NCI-H2081 (cell line): ENCODE measurements at places on chromosomes 6 and 20.

- no peak for DNase-seq
Observed at GRCh38 chr6:7593229-7593628, 3.2 kb downstream of the SNRNP48 start.

DNA sequence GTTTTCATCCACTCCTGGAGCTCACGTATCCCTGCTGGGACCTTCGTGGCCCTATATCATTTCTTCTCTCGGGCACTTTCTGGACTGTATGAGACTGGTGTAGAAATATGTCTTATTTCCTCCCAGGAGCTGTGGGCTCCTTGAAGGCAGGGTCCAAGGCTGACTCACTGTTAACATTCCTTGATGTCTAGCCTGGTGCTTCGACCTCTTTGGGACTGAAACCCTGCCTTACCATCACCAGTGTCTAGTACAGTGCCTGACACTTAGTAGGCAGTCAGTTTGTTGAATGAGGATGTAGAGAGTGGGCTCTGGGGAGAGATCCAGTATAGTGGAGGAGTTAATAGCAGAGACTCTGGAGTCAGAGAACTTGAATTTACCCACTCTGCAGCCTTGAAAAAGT lies 23.6 kb downstream of the POFUT1 start:
- DNase-seq = no peak

DNA sequence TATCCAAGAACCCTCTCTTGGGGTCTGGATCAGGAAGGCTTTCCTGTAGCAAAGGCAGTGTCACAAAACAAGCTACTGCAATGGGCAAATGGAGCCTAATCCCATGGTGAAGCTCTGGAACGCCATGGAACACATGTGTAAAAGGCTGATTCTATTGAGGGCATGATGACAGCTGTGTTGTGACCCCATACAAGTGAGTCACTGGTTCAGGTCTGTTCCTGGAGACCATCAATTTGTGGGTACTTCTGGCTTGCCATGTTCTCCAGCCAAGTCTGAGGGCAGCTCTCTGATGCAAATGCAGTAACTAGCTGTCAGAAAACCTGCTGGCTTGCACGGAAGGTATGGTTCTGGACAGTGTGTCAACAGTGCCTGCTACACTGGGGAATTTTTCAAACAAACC lies 33.3 kb upstream of the ECHDC1 start:
- DNase-seq = no peak

DNA sequence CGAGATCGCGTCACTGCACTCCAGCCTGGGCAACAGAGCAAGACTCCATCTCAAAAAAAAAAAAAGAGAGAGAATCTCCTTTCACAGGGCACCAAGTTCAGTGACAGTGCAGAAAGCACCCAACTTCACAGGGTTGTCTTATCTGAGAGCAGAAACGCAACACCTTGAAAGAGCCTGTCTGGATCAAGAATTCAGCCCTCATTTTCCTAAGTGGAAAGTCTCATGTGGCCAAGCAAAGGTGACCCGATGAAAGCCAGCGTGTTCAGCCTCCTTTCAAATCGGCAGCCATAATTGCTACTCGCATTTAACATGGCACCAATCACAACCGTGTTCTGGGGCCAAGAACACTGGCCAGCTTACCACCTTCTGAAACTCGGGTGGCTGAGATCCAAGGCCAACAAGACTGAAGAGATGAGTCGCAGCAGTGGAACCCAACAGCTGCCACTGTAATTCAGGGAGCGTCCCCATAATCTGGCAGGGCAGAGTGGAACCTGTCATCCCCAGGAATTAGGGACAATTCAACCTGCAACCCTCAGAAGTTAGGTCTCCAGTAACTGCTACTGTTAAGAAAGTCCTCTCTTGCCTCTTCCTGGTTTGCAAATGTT lies 536.7 kb upstream of the JARID2 start:
- no peak for DNase-seq

DNA sequence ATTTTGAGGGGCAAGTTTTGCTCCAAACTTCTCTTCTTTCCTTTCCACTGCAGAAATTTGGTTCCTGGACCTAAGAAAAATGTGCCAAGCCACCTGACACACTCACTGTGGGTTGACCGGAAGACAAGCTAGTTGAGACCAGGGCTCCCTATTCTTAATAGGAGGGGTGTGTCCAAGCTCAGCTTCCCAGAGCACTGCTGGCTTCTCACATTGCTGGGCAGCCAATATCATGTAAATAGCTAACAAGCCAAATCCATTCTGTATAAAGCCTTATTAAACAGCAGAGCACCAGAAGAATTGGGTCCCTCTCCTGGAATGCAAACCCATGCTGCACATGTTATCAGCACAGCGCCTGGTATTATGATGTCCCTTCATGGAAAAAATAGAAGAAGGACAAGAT lies 17.0 kb upstream of the SAMD3 start:
- no peak for DNase-seq

DNA sequence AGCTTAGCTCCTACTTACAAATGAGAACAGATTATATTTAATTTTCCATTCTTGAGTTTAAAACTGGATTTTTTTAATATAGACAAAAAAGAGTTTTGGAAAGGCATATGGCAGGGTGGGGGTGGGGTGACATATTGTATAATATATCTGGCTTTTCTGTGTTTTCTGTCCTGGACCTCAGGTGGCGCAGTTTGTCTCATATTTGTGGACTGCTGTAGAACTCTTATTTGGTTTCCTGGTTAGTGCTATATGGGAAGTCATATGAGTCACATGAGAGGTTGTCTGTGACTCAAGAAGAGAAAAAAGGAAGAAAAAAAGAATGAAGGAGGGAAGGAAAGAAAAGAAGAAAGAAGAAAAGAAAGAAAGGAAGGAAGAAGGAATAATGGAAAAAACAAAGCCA lies 131.8 kb downstream of the CLVS2 start:
- no peak for DNase-seq

DNA sequence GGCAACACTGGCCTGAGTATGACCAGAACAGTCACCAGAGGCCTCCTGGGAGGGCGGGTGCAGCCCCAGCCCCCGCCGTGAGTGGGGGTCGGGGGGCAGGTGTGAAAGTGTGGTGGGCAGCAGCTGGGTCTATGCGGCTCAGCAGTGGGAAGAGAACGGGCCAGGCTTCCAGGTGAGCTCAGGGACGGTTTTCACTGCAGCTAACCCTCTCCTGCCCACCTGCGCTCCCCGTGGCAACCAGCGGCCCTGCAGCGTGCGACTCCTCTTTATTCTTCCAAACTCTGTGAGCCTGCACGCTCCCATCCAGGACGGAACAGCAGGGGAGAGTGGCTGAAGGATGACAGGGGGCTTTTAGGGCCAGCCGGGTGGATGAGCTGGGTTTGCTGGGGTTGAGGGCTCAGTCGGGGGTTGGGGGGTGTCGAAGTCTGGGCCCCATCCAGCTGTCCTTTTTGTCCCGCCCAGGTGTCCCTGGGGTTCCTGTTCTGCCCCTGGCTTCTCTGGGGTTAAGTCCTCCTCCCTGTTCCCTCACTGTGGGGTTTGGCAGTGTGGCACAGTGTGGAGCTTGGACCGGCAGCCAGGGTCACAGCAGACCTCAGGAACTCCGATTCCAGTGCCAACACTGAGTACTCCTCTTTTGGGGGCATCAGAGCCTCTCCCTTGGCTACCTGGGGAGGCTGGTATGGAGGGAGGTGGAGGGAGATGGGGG lies 859 bp upstream of the BIRC7 start:
- no peak for DNase-seq

DNA sequence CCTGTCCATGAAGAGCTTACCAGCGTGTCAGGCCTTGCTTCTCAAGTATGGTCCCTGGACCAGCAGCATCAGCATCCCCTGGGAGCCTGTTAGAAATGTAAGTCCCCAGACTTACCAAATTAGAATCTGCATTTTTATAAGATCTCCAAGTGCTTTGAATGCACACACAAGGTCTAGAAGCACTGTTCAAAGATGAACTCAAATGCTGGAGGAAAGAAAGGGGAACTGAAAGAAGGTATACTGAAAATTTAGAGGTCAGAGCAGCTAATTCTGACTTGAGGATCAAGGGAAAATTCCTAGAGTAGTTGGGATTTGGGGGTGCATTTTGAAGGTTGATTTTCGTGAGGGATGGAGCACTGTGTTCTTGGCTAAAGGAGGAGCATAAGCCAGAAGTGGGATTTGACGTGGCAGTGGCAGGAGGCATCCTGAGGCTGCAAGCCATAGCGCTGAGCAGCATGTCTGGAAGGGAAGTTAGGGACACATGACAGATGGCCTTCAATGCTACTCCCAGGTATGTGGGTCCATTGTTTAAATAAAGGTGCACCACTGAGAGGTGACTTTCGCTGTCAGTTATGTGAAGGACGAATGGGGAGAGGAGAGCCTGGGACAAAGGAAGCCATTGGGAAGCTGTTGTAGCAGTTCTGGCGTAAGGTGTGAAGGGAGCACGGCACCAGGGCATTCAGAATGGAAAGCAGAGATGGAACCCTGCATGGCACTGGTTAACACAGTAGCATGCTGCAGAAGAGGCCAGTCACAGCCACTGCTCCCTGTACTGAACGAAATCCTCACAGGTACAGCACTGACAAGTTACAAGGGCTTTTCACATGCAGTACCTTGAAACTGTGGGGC lies 36.2 kb downstream of the ARMC2 start:
- no peak for DNase-seq

- no peak for DNase-seq
Observed at GRCh38 chr6:50217841-50218240, 168.1 kb upstream of the DEFB112 start.

- no peak for DNase-seq
Observed at GRCh38 chr6:52143551-52143950, 42.6 kb upstream of the IL17A start.

DNA sequence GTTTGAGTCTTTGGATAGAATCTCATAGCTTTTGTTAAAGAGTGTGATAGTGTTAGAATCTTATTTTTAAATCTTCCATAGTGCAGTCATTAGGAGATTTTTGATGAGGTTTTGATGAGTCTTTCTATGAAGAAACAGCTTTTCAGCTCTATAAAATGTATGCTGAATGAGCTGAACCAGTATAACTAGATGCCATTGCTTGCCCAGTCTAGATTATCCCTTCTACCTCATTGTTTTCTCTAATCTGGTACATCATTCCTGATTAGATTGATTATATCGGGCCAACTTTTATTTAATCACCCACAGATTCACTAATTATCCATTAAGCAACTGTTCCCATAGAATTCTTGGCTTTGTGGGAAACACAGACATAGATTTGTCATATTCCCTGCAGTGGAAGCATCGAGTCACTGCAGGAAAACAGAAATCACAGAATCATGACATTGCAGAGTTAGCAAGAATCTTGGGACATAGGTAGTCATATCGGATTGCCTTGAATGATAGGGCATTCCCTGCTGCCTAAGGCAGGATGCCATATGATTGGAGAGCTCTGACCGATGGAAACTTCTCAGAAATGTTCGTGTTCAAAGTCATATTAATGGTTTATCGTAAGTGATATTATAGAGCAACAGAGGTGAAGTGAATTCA lies 882.7 kb upstream of the FLRT3 start:
- no peak for DNase-seq

DNA sequence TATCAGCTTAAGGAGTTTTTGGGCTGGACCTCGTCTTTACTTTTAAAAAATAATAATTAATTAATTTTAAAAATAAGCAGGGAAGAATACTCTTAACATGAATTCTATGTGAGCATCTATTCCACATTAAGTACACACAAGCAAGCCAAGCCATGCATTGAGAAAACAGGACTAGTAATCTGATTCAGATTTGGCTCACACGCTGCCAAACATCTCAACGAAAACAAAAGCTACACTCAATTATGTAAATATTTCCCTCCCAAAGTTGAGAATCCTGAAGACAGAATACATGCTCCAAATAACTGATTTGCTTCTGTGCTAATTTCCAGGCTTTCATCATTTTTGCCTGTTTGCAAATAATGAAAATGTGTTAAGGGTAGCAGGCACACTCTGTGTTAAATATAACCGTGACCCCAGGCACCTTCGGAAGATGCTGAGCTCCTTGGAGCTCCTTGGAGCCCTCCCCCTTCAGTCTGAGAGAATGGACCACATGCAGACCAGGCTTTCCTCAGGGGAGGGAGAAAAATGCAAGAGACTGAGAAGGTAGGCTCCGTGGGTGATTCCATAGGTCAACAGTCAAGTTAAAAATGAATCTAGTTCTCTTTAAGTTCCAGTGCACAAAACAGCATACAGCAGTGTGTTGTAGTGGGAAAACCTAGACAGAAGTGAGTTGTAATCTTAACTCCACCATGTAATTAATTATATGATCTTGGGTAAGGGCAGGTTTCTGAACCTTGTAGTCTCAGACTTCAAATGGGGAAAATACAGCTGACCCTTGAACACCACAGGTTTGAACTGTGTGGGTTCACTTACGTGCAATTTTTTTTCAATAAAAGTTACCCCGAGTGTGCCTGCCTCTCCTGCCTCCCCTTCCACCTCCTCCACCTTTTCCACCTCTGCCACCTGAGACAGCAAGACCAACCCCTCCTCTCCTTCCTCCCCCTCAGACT lies 161.3 kb upstream of the RREB1 start:
- no peak for DNase-seq

GRCh38 chr20:32982617-32983458 lies 21.4 kb downstream of the SUN5 start:
- no peak for DNase-seq

DNA sequence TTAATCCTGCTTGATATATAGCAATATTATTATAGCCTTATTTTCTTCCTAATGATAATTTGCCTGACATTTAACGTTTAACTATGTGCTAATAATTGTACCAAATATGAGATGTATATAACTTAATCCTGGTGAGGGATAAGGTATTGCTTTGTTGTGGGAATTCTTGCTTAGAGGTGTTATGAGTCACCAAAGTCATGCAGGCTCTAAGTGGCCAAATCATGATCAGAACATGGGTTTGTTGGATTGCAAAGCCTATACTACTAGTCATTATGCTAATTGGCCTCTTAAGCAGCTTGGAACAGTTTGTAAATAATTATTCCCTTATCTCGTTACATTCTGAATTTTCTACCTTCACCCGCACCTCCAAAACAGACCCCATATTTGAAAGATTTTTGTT lies 21.9 kb upstream of the C6orf141 start:
- no peak for DNase-seq

- no peak for DNase-seq
Observed at GRCh38 chr6:98384801-98385200, 449.6 kb upstream of the POU3F2 start.

GRCh38 chr6:26400626-26401025 lies 1.4 kb upstream of the BTN3A1 start:
- no peak for DNase-seq
